ENCODE measurements at places on chromosomes 12 and 14. TPM values are rescaled to one million over a fixed set of nuclear protein-coding genes. Genes with fewer than 3 reads are reported as not detected.

IFNG gene
- total RNA-seq: 53.0 TPM

OR4K14 gene
- not detected for total RNA-seq

LUM gene
- total RNA-seq: not detected

SPTB gene
- total RNA-seq: 0.41 TPM

ANKS1B gene
- 0.16 TPM for total RNA-seq
